ENCODE measurements at places on chromosomes 12 and 14.

GRCh38 chr12:54075974-54076373, 22.3 kb downstream of the HOXC4 start:
- DNase-seq = no peak

DNA sequence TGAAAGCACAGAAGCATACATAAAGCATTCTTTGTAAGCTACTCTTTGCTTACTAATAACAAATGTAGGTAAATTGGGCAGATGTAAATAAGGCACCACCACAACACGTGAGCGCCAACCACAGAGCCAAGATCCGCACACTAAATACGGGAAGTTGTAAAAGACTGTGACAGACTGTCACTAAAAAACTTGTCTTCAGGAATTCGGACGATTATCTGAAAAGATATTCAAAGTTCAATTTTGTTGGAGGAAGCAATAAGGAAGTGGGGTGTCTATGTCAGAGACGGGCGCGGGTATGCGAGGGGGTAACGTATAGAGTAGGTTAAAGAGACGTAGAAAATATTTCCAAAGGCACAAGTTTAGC, 1.5 kb upstream of the HSP90B1 start:
- DNase-seq = no peak

DNA sequence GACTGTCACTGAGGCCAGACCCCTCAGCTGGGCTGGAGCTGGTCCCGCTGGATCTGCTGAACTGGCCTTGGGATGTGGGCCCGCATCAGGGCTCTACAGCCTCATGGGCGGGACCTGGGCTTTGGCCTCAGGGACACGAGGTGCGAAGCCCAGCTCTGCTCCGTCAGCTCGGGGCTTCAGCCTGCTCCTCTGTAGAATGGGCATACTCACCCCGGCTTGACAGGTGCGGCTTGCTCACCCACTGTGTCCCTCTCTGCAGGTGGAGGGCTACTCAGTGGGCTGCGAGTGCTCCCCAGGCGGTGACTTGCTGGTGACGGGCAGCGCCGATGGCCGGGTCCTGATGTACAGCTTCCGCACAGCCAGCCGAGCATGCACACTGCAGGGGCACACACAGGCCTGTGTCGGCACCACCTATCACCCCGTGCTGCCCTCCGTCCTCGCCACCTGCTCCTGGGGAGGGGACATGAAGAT, 57.6 kb downstream of the BEGAIN start:
- DNase-seq = no peak

GRCh38 chr12:77323788-77324415, 258.5 kb upstream of the E2F7 start:
- no peak for DNase-seq
